ENCODE measurements at places on chromosomes 5 and 9.

DNA sequence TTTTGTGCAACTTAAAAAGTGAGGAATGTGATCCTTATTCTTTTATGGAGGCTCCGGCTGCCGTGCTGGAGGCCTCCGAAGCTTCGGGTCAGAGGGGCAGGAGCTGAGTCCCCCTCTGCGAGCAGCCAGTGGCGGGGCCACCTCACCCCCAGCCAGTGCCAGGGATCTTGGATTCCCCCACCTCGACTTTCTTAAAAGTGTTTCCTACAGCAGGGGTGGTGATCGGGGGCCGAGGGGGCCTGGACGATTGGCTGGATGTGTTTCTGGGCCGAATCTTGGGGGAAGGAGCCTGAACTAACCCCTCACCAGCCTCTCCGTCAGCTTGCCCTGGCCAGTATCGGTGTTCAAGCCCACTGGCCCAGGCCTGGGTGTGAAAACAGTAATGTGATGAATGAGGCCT is 92.2 kb upstream of the LMX1B start:
- DNase-seq, result no peak

GRCh38 chr5:16774806-16775205 is 158.0 kb upstream of the RETREG1 start:
- no peak for DNase-seq

- no peak for DNase-seq
These were observed 84.8 kb downstream of the RAD23B start for GRCh38 chr9:107367727-107368502.

- DNase-seq, result no peak
These were observed 648 bp upstream of the NSMF start for GRCh38 chr9:137459601-137460362.

DNA sequence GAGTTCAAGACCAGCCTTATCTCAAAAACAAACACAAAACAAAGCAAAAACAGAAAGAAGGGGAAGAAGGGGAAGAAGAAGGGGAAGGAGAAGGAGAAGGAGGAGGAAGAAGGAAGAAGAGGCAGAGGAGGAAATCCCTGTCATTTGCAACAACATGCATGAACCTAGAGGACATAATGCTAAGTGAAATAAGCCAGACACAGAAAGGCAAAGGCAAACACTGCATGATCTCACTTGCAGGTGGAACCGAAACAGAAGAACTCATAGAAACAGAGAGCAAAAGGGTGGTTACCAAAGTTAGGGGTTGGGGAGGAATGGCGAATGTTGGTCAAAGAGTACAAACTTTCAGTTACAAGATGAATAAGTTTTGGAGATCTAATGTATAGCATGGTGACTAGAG is 135.4 kb downstream of the UGCG start:
- DNase-seq, result no peak

- DNase-seq, result no peak
These were observed 403.1 kb upstream of the ZNF608 start for GRCh38 chr5:125149527-125149926.

GRCh38 chr9:18722882-18723281 is 248.9 kb downstream of the ADAMTSL1 start:
- no peak for DNase-seq

GRCh38 chr5:124652892-124653441 is 93.5 kb downstream of the ZNF608 start:
- DNase-seq, result no peak

GRCh38 chr9:77402286-77402685 is 225.0 kb downstream of the VPS13A start:
- DNase-seq, result no peak

DNA sequence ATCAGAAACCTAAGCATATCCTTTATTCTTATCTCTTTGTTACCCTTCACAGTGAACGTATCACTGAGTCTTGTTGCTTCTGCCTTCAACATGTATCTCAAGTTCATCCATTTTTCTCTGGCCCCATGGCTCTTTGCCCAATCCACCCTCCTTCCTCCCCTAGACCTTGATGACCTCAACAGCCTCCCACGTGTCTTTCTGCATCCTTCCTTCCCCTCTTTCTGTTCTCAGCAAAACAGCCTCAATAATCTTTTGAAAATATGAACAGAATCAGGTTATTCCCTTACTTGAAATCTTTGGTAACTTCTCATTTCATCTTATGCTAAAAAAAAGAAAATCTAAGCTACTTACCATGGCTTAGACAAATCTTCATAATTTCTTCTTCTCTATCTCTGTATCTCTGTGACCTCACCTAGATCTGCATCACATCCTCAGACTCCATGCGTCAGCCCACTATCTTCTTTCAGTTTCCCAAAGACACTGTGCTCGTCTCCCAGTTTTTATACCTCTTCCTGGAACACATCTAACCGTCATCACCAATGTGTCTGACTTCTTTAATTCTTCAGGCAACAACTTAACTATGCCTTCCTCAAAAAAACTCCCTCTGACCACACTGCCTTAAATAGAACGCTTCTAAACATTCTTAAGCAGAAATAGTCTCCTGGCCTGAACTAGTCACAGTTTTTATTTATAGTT is 208.0 kb downstream of the PARP8 start:
- DNase-seq, result no peak

DNA sequence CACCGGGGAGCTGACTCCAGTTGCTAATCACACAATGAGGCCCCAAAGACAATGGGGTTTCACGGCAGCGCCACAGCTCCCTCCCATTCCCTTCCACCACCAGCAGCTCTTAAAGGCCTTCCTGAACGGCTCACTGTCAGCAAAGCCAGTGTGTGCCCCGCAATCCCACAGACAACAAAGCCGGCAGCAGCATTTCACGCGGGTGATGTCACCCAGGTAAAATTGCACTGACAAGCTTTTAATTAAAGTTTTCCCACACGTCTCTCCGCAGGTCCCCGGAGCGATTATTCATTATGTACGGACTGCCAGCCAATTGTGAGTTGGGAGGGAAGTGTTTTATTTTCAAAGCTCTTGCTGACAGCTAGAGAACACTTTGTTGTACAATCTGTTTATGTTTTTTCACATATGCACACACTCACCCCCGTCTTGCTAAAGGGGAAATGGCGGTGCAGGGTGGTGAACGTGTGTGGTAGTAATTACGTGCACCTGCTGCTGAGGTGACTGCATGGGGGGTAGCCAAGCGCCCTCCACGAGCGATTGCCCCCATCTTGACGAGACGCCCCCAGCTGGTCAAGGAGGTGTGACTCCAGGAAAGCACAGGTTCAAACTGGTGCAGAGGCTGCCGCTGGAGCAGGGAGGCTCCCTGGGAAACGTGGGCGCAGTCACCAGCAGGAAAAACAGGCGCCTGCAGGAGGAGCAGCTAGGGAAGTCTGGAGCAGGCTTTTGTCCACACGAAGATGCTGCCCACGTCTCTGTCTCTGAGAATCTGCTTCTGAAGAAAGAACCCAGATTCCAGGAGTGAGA is 65.0 kb downstream of the IRX2 start:
- DNase-seq, result no peak
